CD4-positive, alpha-beta T cell treated with Interleukin-12 subunit alpha and Interleukin-12 subunit beta, for 1 hour (primary cell): ENCODE measurements at places on chromosomes 12 and 14.

DNA sequence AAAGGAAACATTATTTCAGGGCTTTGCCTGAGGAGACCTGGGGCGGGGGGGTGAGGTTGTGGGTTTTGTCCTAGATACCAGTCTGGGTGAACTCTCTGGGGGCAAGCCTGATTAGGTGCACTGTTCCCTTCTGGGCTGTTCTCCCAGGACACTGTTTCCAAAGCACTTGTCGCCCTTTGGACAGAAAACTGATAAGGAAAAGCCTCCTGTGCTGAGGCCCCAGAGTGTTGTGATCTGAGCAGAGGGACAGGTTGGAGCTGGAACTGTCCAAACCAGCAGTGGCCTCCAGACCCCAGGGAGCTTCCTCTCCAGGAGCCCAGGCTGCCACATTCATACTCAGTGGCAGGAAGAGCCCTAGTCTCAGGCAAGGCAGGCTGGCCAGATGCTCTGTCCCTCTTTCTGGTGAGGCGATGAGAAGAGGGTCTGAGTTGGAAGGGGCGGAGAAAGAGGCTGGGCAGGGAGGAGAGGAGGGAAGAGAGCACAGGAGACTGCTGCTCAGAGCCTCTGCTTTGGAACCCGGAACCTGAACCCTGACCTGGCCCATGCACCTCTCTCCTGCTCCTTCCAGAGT lies 1.9 kb downstream of the GALNT16 start:
- DNase-seq: no peak

GRCh38 chr14:53128303-53129028 lies 24.7 kb downstream of the DDHD1 start:
- no peak for DNase-seq

DNA sequence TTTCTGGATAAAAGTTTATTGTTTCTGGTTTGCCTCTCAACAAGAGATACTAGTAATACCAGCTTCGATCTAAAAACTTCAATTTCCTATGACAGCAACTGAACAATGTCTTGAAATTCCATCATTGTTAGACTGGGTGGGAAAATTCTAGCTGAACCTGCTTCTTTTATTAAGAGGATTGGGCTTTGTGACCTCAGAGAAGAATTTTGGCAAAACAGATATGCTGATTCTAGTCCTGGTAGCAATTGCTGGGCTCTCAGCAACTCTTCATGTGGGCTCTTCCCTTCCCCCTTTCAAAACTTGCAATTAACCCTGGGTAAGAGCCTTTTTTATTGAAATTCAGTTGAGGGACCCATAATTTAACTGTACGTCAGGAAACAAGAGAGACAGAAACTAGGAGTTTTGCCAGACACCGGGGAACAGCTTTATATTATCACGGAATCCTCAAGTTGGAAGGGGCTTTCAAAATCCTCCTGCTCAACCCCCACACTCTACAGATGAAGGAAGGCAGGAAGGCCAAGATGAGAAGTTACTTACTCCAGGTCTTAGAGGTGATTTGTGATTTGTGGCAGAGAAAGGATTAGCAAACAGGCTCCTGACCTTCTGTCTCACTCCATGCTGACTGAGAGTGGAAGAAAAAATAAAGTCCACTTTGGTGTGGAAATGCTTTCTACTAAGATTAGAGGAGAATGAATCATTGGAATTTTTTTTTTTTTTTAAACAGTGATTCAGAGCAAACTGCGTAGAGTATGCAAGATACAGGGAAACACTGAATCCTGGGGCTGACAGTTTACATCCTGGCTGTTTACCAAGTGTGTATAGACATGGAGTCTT lies 239.0 kb upstream of the ATP2B1 start:
- DNase-seq: peak; percentile 22

DNA sequence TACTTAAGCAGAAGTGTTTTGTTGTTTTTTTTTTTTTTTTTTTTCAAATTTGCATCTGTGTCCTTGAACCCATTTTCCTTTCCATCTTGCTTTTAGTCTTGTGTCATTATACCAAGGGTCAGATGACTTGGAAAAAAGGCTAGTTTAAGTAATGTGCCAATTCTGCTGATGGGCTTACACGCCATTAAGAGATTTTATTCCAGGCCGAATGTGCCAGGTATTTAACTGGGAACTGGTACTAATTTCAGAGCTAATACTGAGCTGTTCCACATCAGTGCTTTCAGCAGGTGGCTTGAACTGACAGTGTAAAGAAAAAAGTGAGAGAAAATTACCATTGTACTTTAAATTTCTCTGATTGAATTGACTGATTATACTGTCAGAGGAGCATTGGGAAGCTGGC lies 224.9 kb downstream of the NPAS3 start:
- DNase-seq: no peak

DNA sequence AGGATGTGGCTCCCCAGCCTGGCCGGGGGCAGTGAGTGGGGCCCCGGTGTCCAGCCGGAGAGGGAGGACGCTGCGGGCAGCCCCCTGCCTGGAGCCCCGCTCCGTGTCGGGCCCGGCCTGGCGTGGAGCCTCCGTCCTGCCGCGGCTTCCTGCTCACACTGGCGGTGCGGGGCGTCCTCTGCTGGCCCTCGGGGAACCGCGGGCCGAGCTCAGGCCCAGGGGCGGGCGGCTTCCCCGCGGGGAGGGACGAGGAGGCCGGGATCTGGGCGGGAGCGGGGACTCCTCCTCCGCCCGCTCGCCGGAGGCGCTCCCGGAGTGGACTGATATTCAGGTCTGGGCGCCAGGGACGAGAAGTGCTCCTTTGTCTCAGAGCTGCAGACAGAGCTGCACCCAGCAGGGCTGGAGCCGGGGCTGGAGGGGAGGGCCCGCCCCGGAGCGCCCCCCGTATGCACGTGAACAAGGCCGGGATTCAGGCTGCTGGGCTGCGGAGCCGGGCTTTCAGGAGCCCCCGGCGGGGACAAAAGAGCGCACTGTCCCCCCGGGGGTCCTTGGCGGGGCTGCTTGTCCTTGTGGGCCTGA lies 2.2 kb downstream of the MMP17 start:
- peak; percentile 24 for DNase-seq

- no peak for DNase-seq
Observed at GRCh38 chr12:43930032-43930431, 94.2 kb downstream of the TMEM117 start.

- no peak for DNase-seq
Observed at GRCh38 chr12:126663304-126664094, 1598.3 kb downstream of the AACS start.

DNA sequence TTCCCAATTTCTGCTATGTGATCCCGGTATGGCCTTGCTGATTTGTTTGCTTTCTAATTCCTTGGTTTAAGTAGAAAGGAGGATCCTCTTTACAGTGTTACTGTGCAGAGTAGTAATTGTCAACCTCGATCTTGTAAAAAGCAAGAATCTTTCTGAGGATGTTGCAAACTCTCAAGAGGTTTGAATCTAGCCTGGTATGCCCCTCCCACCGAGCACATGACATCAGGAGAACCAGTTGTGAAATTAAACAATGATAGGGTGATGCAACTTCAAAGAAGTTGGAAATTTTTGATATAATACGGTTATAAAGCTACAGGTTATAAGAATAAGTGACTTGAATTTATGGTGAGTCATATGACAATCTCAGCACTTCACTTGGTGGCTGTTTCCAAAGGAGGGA lies 35.0 kb upstream of the FUT8 start:
- DNase-seq: no peak

GRCh38 chr14:31536201-31536960 lies 24.8 kb upstream of the NUBPL start:
- no peak for DNase-seq

DNA sequence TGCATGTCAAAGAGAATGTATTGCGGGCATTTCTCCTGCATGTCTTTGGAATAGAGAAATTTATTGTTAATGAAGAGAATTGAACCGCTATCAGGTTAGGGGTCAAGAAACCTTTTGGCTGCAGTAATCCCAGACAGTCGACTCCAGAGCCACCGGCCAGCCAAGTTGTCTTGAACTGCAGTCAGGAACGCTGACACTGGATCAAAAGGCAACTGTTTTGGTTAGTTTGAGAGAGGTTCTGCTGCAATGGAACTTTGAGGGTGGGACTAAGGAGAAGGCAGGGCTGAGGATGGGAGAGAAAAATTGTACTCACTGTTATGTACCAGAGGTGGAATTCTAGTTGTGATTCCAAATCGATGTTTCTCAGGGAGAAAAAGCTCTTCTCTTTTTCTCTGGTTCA lies 28.2 kb downstream of the PPFIBP1 start:
- no peak for DNase-seq

DNA sequence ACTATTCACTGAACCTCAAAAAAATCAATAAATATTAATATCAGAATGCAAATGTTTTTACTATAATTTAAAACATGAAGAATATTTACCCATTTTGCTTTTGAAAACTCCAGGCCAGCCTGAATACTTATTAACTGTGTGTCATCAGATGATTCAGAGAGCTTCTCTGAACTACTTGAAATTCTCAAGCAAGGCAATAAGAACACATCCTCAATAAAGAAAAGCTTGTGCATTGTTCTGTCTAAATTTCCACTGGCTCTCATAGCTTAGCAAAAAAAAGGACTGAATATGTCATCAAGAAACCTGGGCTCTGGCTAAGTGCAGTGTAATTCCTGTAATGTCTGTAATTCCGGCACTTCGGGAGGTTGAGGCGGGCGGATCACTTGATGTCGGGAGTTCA lies 194.1 kb downstream of the BTG1 start:
- no peak for DNase-seq

- DNase-seq: no peak
Observed at GRCh38 chr12:34347367-34347766, 325.1 kb downstream of the ALG10 start.
